ENCODE measurements at places on chromosomes 11 and 22.

- H3K27ac ChIP-seq, result no peak overlapping the region
- no peaks in the 10 kb centered on the region for H3K4me1 ChIP-seq
- peaks cover 31% of the 10 kb centered on the region for H3K27me3 ChIP-seq
- H3K4me3 ChIP-seq, result no peak overlapping the region
- H3K36me3 ChIP-seq, result no peaks in the 10 kb centered on the region
Observed at GRCh38 chr11:70872955-70873735, 379.2 kb downstream of the SHANK2 start.

DNA sequence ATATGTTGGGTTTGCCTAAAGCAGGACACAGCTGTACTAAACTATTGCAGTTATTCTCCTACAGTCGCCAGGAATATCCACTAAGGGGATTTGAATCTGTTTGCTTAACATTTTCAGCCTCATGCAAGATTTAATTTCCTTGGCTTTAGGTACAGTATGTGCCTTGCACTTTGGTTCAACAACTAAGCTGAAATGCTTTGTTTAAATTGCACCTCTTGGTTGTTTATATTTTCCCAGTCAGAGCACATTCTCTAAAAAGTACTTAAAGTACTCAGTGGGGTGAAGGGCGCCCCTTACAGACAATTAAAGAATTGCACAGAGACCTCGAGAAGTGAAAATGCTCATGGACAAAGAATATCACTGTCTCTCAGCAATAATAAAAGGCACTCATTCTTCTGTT, 107.8 kb upstream of the MTNR1B start:
- H3K27me3 ChIP-seq, result no peaks in the 10 kb centered on the region
- no peak overlapping the region for H3K4me3 ChIP-seq
- H3K4me1 ChIP-seq, result peaks cover 6% of the 10 kb centered on the region
- DNase-seq, result no peak
- peak overlapping the region; percentile 50 for H3K27ac ChIP-seq

DNA sequence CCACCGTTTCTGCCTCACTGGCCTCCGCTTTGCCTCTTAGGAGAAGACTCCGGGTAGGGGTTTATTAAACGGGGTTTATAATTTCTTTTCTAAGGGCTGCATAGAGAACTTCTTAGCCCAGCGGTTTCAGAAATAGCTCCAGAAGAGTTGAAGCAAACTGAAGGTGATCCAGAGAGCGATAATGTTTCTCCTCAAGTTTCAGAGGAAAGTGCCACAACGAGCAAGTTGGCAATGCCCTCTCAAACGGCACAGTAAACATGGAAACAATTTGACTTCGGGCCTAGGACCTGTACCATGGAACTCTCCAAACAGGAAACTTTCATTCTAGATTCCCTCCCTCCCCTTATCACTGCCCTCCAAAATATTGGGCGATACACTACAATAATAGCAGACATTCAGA, 1.0 kb downstream of the ADSL start:
- H3K4me1 ChIP-seq, result no peaks in the 10 kb centered on the region
- H3K4me3 ChIP-seq, result peak overlapping the region; percentile 70
- peak overlapping the region; percentile 87 for H3K27ac ChIP-seq
- peaks cover 37% of the 10 kb centered on the region for H3K36me3 ChIP-seq

DNA sequence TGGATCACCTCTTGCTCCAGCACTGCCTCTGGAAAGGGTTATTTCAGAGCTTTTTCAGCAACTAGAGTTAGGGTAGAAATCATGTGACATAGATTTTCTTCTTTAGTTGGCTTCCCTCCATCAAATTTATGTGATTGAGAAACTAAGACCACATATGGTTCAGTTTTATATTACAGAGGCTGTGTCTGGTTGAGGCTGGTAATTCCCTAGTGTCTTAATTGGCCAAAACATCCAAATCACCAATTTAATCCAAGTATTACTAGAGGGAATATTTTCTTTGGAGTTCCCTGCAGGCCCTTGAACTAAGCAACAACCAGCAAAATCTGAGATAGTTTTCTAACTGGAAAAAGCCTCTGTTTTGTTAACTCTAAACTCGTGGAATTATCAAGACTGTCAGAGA, 136.3 kb downstream of the ARHGAP42 start:
- H3K27ac ChIP-seq, result peak overlapping the region; percentile 25
- DNase-seq, result no peak
- no peak overlapping the region for H3K4me3 ChIP-seq

- no peak overlapping the region for H3K4me3 ChIP-seq
- H3K4me1 ChIP-seq, result peaks cover 2% of the 10 kb centered on the region
Observed at GRCh38 chr11:45150301-45150700, 3.9 kb downstream of the PRDM11 start.

- no peaks in the 10 kb centered on the region for H3K36me3 ChIP-seq
- H3K27me3 ChIP-seq, result no peaks in the 10 kb centered on the region
- no peak overlapping the region for H3K27ac ChIP-seq
Observed at GRCh38 chr11:27008811-27009535, 15.1 kb downstream of the FIBIN start.

GRCh38 chr11:10498022-10498400, 42.9 kb downstream of the AMPD3 start:
- no peak overlapping the region for H3K4me3 ChIP-seq
- no peak for DNase-seq
- no peaks in the 10 kb centered on the region for H3K27me3 ChIP-seq
- H3K4me1 ChIP-seq, result no peaks in the 10 kb centered on the region

- H3K4me1 ChIP-seq, result no peaks in the 10 kb centered on the region
- H3K4me3 ChIP-seq, result no peak overlapping the region
- no peak for DNase-seq
- H3K36me3 ChIP-seq, result no peaks in the 10 kb centered on the region
- no peaks in the 10 kb centered on the region for H3K27me3 ChIP-seq
- H3K27ac ChIP-seq, result no peak overlapping the region
Observed at GRCh38 chr22:23903328-23903971, 9.3 kb downstream of the MIF start.

DNA sequence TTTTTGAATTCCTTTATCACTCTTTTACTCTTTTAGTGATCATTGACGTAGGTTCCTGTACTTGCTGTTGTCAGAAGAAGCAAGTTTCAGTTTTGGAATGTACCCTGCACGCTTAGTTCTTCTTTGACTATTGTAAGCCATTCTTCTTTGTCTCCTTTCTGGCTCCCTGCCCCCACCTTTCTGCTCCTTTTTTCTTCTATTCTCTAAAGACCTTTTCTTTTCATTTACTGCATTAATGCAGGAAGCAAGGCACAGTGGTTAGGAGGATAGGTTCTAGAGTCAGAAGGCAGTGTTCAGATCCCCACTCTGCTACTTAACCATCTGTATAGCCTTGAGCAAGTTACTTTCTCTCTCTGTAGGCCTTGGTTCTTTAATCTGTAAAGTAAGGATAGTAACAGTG, 33.7 kb upstream of the RAG2 start:
- no peaks in the 10 kb centered on the region for H3K4me1 ChIP-seq
- no peak overlapping the region for H3K27ac ChIP-seq
- no peak overlapping the region for H3K4me3 ChIP-seq
- H3K27me3 ChIP-seq, result no peaks in the 10 kb centered on the region
